Myocyte (in vitro differentiated cells): ENCODE measurements at places on chromosomes 12 and 14. TPM values are rescaled to one million over a fixed set of nuclear protein-coding genes. Genes with fewer than 3 reads are reported as not detected.

The HOXC13 gene
- total RNA-seq = 3.6 and 4.6 TPM in 2 replicates

The ZNF410 gene
- 35.6 and 52.7 TPM in 2 replicates for total RNA-seq

GRCh38 chr12:52006726-52007157, at the start of gene TAMALIN:
TSS of gene TAMALIN (plus strand) at chr12:52006946. CDS start at chr12:52007020, 74 bp downstream.
- DNase-seq = peak; percentile 62

- no peak for DNase-seq
Measured at GRCh38 chr12:49871263-49871561, 28.3 kb upstream of the BCDIN3D start.
